Putamen (tissue), 1 donor: ENCODE measurements at places on chromosomes 3 and 15.

DNA sequence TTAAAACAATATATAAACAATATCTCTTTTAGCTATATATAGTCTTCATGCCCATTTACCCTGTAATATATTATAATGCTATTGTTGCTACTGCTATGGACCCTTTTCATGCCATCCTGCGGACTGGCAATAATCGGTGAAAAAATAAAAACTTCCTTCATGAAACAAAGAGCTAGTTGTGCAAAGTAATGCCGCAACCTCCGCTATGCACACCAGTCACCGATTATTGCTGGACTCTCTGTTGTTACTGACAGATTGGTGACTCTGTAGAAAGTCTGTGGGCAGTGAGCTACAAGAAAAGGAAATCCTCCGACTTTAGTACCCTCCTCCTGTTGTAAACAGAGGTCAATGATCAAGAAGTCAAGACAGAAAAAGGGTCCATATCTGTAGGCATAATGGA is 17.9 kb upstream of the ICE2 start:
- no peak for DNase-seq

GRCh38 chr3:162142511-162142910 is 645.9 kb downstream of the OTOL1 start:
- no peak for DNase-seq

GRCh38 chr3:195106418-195106906 is 164.5 kb downstream of the XXYLT1 start:
- peak; percentile 26 for DNase-seq

- no peak for DNase-seq
Observed at GRCh38 chr15:42508263-42508690, 12.8 kb downstream of the SNAP23 start.

- peak; percentile 40 for DNase-seq
Observed at GRCh38 chr3:193552923-193553322, 1.8 kb downstream of the ATP13A4 start.

GRCh38 chr15:42367041-42367440 is 7.7 kb downstream of the CAPN3 start:
- no peak for DNase-seq

GRCh38 chr3:6172871-6173642 is 687.9 kb upstream of the GRM7 start:
- no peak for DNase-seq

GRCh38 chr3:168889666-168890065 is 773.8 kb downstream of the MECOM start:
- DNase-seq = no peak

DNA sequence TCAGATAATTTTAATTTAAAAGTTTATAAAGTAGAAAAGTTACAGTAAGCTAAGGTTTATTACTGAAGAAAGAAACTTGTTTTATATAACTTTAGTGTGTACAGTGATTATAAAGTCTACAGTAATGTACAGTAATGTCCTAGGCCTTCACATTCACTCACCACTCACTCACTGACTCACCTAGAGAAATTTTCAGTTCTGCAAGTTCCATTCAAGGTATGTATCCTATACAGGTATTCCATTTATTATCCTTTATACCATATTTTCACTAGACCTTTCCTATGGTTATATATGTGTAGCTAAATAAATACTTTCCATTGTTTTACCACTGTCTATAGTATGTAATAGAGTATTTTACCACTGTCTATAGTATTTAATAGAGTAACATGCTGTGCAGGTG is 33.2 kb upstream of the MME start:
- DNase-seq = no peak

DNA sequence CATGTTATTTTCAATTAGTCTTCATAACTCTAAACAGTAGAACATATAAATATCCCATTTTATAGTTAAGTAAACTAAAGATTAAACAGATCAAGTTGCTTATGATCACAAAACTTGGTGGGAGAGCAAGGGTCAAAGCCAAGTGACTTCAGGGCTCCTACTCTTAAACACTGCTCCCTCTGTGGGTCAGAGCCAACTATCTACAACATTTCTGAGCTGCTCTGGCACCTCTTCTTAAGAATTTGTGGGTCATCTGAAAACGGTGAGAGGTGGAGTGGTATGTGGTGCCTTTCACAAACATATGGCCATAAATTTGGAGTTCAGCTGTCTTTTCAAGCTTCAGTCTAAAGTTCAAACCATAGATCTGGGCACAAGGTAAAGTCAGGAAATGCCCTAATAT is 10.9 kb downstream of the ATG3 start:
- no peak for DNase-seq

DNA sequence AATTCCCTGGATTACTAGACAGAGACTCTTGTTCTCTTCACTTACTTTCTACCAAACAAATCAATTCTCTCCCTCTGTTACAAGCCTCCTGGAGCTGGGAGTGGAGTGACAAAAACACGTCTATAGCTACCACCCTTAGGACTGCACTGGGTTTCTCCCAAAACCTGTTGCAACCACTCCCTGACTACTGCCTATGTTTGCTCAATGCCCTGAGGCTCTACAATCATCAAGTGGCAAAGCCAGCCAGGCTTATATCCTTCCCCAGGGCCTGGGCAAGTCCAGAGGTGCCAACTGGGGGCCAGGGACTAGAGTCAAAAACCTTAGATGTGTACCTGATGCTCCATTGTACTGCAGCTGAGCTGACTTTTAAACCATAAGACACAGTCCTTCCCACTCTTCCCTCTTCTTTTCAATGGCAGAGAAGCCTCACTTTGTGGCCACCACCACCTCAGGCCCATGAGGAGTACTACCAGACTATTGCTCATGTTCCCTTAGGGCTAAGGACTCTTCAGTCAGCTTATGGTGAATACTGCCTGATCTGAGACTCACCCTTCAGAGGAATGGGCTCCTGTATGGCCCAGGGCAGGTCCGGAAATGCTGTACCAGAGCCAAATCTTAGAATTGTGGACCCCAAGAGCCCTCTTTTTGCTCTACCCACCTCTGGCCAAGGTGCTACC is 125.4 kb upstream of the PLCL2 start:
- DNase-seq = no peak

- no peak for DNase-seq
Observed at GRCh38 chr3:31275583-31275982, 257.1 kb upstream of the STT3B start.

DNA sequence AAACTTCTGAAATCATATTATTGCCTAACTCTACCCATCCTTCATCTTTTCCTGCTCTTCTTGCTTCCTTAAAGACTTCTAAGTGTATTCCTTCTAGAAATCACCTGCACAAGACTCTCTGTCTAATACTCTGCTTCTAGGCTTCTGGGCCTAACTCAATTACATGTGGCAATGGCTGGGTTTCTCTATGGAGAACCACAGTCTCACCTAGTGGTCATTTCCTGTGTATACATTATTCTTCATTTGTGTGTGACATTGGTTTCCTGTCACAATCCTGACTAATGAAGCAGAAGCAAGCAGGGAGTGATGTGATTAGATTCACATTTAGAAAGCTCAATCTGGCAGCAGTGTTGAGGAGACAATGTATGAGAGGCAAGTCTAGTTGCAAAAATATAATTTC is 16.9 kb upstream of the CLDN1 start:
- DNase-seq = no peak

DNA sequence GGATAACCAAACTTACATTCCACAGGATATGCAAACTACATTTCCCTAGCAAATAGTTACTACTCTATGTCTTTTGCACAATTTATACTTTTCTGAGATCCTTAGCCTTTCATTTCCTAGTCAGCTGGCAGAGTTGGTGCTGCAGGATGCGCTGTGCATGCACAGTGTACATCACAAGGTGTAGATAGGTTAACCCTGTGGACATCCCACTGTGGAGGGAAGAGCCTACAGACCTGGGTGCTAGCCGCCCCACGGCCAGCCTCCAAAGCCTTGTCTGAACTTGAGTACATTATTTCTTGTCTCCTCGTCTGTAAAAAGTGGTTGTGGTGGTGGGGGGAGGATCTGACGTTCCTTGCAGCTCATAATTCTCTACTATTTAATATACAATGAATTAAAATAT is 3.5 kb downstream of the TNFSF10 start:
- DNase-seq = no peak

DNA sequence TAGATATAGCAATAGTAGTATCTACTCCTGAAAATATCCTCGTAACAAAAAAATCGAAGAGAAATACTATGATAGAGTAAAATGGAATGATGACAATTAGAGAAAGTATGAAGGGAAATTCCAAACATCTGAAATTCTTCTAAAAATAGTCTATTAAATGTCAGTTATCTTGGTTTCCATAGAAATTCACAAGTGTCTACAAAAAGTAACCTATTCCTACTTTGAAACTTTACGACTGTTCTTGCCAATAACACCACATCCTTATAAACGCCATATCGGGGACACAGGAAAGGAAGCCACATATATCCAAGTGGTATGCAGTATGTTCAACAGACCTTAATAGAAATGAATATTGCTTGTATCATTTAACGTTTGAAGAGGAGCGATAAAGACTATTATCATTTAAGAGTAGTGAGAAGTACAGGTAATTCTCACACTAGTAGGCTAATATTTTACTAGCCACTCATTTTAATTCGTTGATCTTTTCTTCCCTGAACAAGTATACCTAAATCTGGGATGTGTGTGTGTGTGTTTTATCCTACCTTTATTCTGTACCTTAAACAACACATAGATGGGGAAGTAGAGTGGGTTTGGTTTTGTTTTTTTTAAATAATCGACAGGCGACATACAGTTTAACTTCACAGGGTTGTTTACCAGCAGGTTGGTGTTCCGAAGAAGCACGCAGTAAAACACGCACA is 1.2 kb downstream of the GPR176 start:
- no peak for DNase-seq

GRCh38 chr3:114506591-114507300 is 212.9 kb downstream of the TIGIT start:
- no peak for DNase-seq

DNA sequence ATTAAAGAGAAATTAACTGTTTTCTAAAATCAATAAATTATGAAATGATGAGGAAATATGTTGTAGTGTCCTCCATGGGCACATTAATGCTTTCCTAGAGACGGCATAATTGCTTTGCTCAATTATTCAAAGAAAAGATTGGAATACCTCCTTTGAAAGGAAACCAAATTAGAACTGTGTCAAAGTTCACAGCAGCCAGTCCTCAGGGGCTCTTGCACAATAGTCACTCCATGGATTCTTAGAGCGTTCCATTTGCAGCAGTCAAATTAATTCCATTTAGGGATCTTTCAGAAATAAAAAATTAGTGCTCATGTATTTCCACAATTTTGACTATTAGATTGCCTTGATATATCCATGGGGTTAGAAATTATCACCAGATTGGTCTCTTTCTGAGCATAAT is 841.6 kb upstream of the DPPA4 start:
- no peak for DNase-seq

GRCh38 chr3:16866571-16866970 is 18.2 kb upstream of the PLCL2 start:
- DNase-seq = no peak

GRCh38 chr15:72994534-72995177 is 57.6 kb upstream of the NEO1 start:
- peak; percentile 30 for DNase-seq
